ENCODE measurements at places on chromosomes 3 and 15. TPM values are rescaled to one million over a fixed set of nuclear protein-coding genes. Genes with fewer than 3 reads are reported as not detected.

SEMA3G gene
- not detected for total RNA-seq

TMEM207 gene
- total RNA-seq, result not detected

GOLGA6L1 gene
- not detected for total RNA-seq

DUOXA2 gene
- not detected for total RNA-seq

ARPP21 gene
- total RNA-seq, result not detected

CLDN16 gene
- total RNA-seq, result not detected

MST1R gene
- total RNA-seq, result 0.50 TPM

CAND2 gene
- 6.6 TPM for total RNA-seq

ZNF385D gene
- 1.3 TPM for total RNA-seq

A4GNT gene
- not detected for total RNA-seq

AHSG gene
- not detected for total RNA-seq

Measured in bronchus fibroblast of lung (primary cell).